ENCODE measurements at places on chromosomes 6 and 20.
A peak's percentile ranks its signal among the peaks of the same experiment; 100 is the strongest.

DNA sequence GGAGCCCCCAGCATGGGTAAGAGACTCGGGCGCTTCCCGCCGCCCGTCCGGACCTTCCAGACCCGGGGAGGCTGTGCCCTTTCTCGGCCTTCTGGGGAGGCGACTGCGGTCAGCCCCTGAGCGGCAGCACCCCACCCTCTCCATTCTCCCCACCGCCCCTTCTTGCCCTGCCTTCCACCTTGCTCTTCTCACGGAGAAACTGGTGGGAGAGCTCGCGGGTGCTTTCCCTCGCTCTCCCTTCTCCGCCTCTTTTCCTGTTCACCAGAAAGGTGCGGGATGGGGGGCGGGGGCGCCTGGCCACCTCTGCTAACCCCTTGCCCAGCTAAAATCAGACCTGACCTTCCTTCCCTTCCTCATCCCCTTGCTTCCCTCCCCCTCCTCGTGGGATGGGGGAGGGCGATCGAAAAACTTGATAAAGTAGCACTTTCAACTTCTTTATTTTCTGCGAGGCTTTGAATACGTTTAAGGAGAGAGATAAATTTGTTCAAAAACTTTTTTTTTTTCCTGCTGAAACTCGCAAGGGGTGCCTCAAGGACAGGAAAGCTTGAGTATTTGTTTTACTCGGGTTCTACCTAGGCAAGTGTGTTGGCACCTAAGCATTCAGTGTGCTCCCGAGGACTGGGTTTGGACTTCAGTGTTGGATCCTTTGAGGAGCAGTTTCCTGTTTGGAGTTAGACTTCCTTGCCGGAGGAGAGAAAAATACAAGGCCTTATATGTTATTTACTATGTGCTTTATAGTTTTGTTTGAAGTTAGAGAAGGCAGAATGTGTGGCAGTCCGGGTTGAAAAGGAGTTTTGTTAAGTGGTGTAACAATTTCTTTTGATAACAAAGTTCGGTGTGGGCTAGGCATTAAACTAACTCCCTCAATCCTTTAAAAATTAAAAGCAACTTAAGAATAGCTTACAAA lies 897 bp downstream of the CD2AP start:
- DNase-seq: peak; percentile 36

DNA sequence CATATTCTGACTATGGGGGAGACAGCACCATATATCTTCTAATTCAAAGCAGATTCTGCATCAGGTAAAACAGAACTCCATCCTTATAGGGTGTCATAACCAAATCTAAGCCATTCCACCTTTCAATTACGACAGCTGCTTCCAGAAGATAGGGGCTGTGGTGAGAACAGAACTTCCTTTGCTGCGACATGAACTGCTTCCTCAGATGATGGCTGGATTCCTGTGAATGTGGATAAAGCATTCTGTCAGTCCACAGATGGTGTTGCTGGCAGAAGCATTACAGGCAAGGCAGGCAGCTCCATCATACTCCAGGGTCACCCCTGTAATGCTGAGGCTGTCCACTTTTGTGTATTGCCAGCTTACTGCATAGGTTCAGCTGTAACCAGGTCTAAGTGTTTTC lies 172.1 kb upstream of the PROKR2 start:
- DNase-seq: no peak

- DNase-seq: peak; percentile 56
Observed at GRCh38 chr6:149347067-149347466, 29.6 kb downstream of the TAB2 start.

DNA sequence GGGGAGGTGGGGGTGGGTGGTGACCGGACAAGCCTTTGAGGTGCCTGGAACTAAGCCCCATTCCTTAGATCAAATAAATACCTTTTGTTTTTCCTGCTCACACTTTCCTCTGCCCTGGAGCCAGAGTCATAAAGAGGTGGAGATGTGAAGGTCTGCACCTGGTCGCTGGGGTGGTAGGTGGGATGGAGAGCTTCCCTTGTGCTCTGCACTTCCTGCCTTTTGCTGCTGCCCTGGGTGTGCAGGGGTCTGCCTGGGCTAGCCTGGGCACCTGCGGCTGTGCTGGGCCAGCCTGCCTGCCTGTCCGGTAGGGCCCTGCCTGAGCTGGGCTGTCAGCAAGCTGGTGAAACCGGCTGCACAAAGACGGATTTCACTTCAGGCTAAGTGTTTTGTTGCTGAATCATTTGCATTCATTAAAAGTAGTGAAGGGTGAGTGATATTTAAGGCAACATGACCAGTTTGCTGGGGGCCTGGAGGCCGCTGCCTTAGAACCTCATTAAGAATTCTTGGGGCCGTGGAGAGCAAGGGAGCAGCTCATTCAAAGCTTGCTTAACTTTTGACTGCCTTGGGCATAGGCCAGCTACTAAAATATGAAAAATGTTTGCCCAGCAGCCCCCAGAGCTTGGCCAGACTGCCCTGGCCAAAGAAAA lies 20.5 kb downstream of the PTK7 start:
- DNase-seq: peak; percentile 91

DNA sequence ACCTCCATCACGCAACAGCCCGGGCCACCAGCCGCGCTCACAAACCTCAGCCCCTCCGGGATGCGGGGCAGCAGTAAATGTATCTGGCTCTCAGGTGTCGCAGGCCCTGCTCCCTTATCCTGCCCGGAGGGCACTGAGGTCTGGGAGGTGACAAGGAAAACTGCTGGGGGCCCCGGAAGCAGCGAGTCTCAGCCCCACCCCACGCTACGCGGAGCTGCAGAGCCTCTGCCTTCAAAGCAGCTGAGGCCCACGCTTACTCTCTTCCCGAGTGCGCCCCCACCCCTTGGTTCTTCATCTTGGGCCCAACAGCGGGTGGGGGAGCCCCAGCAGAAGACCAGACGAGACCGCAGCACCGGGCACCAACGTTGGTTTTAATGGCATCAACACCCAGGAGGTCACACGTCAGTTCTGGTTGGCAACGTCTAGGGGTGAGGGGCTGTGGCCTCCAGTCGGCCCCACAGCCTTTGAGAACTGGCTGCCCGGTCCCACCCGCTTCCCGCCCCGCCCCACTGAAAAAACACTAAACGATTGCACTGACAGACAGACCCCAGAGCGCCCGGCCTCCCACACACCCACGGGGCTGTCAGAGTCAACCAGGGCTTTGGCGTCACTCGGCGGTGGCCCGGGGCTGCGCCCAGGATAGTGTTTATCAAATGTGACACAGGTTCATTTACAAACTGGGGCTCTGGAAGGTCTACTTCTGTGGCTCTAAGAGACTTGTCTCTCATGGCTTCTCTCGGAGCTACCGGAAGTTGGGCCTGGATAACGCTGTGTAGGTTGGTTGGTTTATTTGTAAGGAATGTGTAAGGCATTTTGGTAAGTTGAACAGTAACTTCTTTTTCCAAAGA lies 43.7 kb downstream of the DSTN start:
- DNase-seq: no peak

GRCh38 chr6:81228912-81229555 lies 523.4 kb downstream of the TENT5A start:
- peak; percentile 77 for DNase-seq

DNA sequence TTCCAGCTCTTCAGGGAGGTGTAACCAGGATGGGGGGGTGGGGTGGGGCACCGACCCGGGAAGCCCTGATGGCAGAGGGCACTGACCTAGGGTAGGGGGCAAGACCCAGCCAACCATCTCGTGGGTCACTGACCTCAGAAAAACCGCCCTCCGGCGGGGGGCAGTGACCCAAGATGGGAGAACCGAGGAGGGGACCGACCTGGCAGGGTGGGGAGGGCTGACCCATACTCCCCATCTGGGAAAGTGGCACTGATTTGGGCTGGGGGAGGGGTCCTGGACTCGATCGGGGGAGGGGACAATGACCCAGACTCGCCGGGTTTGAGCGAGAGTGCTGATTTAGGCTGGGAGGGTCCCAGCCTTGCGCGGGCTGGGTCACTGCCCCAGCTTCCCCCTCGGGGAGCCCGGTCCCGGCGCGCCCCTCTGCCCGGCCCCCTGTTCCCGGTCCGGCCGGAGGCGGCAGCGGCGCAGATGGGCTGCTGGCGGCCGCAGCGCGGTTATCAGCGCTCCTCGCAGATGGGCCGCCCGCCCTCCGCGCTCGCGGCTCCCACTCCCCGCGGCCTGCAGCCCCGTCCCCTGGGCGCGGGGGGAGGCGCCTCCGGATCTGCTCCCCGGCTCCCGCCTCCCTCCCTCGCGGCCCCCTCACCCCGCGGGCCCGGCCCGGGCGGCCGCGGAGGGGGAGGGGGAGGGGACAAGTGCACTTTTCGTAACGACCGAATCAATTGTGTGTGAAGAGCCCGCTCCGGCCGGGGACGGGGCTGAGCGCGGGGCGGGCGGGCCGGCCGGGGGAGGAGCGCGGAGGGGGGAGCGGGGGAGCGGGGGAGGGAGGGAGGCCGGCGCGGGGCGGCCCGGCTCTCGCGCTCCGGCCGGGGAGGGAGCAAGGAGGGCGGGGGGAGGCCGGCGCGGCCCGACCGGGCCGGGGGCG lies 2.2 kb downstream of the NOL4L start:
- no peak for DNase-seq

GRCh38 chr6:93496548-93496947 lies 77.2 kb upstream of the EPHA7 start:
- no peak for DNase-seq

GRCh38 chr20:48425817-48426612 lies 401.8 kb downstream of the PREX1 start:
- DNase-seq: no peak

GRCh38 chr6:7041511-7042026 lies 66.2 kb upstream of the RREB1 start:
- no peak for DNase-seq

Data from astrocyte of the spinal cord (primary cell).